Calu3 (cell line): ENCODE measurements at places on chromosomes 16 and 17. TPM values are rescaled to one million over a fixed set of nuclear protein-coding genes. Genes with fewer than 3 reads are reported as not detected.
A peak's percentile ranks its signal among the peaks of the same experiment; 100 is the strongest.

DNA sequence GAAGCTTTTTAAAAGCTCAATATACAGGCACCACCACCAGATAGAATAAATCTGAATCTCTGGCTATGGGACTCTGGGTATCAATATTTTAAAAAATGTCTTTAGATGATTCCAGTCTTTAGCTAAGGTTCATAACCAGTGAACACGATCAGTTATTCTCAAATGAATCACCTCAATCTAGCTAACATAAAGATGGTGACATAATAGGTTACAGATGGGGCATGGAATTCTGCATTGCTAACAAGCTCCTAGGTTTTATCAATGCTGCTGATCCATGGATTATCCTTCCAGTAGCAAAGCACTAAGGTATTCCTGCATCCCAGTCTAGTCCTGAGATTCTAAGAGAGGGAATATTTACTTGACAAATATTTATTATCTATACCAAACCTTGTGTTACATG is 415.5 kb upstream of the CDH11 start:
- H3K27me3 ChIP-seq, result no peaks in the 10 kb centered on the region
- H3K27ac ChIP-seq, result no peak overlapping the region
- DNase-seq, result no peak
- no peak overlapping the region for H3K4me3 ChIP-seq
- H3K36me3 ChIP-seq, result no peaks in the 10 kb centered on the region
- no peaks in the 10 kb centered on the region for H3K4me1 ChIP-seq

DNA sequence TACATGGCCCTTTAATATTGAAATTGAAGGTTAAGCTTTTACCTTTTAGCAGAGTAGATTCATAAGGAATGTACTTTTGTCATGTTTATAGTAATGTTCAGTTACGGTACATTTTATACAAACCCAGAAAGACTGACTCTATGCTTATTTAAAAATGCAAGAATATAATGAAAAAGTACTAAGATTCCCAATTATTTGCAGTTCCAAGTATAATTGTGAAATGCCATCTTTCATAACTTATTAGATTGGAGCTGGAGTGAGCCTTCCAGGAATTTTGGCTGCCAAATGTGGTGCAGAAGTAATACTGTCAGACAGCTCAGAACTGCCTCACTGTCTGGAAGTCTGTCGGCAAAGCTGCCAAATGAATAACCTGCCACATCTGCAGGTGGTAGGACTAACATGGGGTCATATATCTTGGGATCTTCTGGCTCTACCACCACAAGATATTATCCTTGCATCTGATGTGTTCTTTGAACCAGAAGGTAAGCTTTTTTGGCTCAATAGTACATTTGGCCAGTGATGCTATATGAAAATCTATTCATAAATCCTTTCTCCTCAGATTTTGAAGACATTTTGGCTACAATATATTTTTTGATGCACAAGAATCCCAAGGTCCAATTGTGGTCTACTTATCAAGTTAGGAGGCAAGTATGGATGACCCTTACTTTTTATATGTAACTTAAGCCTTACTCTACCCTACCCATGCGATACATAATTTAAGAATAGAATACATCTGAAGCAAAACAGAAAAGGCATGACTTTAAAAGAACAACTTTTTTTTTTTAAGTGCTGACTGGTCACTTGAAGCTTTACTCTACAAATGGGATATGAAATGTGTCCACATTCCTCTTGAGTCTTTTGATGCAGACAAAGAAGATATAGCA is 4.2 kb downstream of the SRSF2 start:
- peaks cover 91% of the 10 kb centered on the region for H3K36me3 ChIP-seq
- peak overlapping the region; percentile 93 for H3K4me3 ChIP-seq
- DNase-seq, result no peak

- peaks cover 11% of the 10 kb centered on the region for H3K4me1 ChIP-seq
- H3K27ac ChIP-seq, result no peak overlapping the region
- H3K27me3 ChIP-seq, result no peaks in the 10 kb centered on the region
- H3K4me3 ChIP-seq, result no peak overlapping the region
- no peak for DNase-seq
Observed at GRCh38 chr17:2704031-2704889, 7.3 kb downstream of the CLUH start.

GRCh38 chr17:67441052-67441895 is 64.2 kb downstream of the PITPNC1 start:
- no peak overlapping the region for H3K4me3 ChIP-seq
- DNase-seq, result no peak
- no peak overlapping the region for H3K27ac ChIP-seq
- no peaks in the 10 kb centered on the region for H3K36me3 ChIP-seq

GRCh38 chr16:1003391-1004347 is 22.1 kb downstream of the SOX8 start:
- H3K4me3 ChIP-seq, result no peak overlapping the region
- DNase-seq, result no peak
- no peak overlapping the region for H3K27ac ChIP-seq
- H3K36me3 ChIP-seq, result peaks cover 11% of the 10 kb centered on the region

GRCh38 chr16:89952551-89952950 is 4.0 kb downstream of the DEF8 start:
- H3K4me1 ChIP-seq, result peaks cover 8% of the 10 kb centered on the region
- no peaks in the 10 kb centered on the region for H3K27me3 ChIP-seq
- H3K27ac ChIP-seq, result no peak overlapping the region
- H3K36me3 ChIP-seq, result peaks cover 29% of the 10 kb centered on the region
- no peak for DNase-seq

GRCh38 chr16:54236773-54237172 is 49.8 kb downstream of the IRX3 start:
- DNase-seq, result no peak
- no peak overlapping the region for H3K4me3 ChIP-seq

DNA sequence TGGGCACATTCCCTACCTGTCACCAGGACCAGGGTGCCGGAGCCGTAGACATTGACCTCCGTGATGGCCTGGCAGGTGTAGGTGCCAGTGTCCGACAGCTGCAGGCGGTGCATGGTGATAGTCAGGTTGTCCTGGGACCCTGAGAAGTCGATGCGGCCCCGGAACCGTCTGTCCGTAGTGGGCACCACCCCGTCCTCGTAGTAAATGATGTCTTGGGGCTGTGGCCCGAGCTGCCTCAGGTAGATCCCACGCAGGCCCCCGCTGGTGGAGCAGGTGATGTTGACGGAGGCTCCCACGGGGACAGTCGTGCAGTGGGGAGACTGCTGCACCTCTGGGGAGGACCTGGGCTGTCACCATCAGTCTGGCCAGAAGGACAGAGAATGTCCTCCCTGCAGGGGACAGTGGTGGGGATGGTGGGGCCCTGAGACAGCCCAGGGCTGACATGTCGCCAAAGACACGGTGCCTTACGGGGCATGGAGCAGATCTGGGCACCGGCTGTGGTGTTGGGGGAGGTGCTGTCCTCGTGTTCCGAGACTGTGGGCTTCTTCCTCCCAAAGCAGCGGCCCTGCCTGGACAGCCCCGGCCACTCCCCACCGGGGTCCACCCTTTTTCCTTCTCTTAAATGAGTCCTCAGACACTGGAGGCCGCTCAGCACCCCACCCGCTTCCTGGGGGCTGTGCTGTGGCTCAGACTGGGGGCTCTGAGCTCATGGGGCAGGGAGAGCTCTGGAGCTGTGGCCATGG is 586 bp downstream of the CD7 start:
- no peak overlapping the region for H3K27ac ChIP-seq
- H3K4me3 ChIP-seq, result no peak overlapping the region
- peaks cover 7% of the 10 kb centered on the region for H3K36me3 ChIP-seq
- peaks cover 39% of the 10 kb centered on the region for H3K27me3 ChIP-seq
- peaks cover 14% of the 10 kb centered on the region for H3K4me1 ChIP-seq

DNA sequence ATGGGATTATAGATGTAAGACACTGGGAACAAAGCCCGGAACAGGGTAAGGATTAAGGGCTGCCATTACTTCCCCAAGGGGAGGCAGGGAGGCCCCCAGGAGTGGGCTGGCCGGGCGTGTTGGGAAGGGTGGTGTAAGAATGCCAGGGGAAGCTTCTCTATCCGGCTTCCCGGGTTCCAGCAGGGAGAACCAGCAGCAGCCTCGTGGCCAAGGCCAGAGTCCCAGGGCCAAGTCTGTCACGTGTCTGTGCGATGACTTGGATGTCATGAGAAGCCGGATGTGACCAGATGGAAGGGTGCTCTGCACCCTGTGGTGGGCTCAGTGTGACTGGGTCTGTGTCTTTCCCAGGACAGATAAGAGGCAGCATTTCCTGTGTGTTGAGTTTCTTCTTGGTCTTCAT is 52.1 kb downstream of the SCNN1B start:
- no peaks in the 10 kb centered on the region for H3K4me1 ChIP-seq
- H3K27ac ChIP-seq, result no peak overlapping the region
- no peaks in the 10 kb centered on the region for H3K36me3 ChIP-seq
- H3K4me3 ChIP-seq, result no peak overlapping the region
- DNase-seq, result no peak
- H3K27me3 ChIP-seq, result peaks cover 55% of the 10 kb centered on the region

DNA sequence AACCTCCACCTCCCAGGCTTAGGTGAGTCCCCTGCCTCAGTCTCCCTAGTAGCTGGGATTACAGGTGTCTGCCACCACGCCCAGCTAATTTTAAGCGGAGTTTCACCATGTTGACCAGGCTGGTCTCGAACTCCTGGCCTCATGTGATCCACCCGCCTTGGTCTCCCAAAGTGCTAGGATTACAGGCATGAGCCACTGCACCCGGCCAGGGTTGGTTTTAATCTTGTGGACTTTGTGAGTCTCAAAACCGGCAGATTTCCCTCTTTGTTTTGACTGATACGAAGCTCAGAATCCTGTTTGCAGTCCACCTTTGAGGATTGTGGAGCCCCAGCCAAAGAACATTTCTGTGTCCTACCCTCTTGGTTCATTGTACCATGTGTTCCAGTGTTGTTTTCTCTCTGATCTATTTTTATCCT is 16.4 kb upstream of the CPSF4L start:
- H3K27me3 ChIP-seq, result no peaks in the 10 kb centered on the region
- no peak overlapping the region for H3K27ac ChIP-seq
- no peak overlapping the region for H3K4me3 ChIP-seq
- H3K36me3 ChIP-seq, result peaks cover 14% of the 10 kb centered on the region
- H3K4me1 ChIP-seq, result no peaks in the 10 kb centered on the region

DNA sequence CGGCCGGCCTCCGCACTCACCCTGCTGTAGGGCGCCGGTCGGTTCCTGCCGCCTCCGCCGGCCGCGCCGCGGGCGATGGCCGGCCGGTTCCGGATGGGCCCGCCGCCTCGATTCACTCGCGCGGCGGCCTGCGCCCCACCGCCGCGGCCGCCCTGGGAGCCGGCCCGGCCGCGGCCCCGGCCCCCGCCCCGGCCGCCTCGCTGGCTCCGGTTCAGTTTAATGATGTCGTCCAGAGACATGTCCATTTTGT is 158 bp downstream of the ALYREF start:
- DNase-seq, result no peak
- H3K4me3 ChIP-seq, result peak overlapping the region; percentile 92
- no peaks in the 10 kb centered on the region for H3K4me1 ChIP-seq
- H3K27ac ChIP-seq, result peak overlapping the region; percentile 93
- H3K27me3 ChIP-seq, result no peaks in the 10 kb centered on the region

GRCh38 chr16:84631153-84631466 is 13.2 kb upstream of the COTL1 start:
- H3K4me3 ChIP-seq, result no peak overlapping the region
- H3K36me3 ChIP-seq, result no peaks in the 10 kb centered on the region
- H3K27me3 ChIP-seq, result no peaks in the 10 kb centered on the region
- no peak for DNase-seq
- H3K4me1 ChIP-seq, result no peaks in the 10 kb centered on the region

- no peak overlapping the region for H3K4me3 ChIP-seq
- no peak for DNase-seq
- H3K27me3 ChIP-seq, result peaks cover 8% of the 10 kb centered on the region
Observed at GRCh38 chr17:2571523-2572303, 21.7 kb upstream of the PAFAH1B1 start.

- no peak overlapping the region for H3K4me3 ChIP-seq
- H3K27ac ChIP-seq, result no peak overlapping the region
Observed at GRCh38 chr16:24349320-24349719, 93.2 kb downstream of the CACNG3 start.

GRCh38 chr16:59634951-59635350 is 900.8 kb upstream of the GOT2 start:
- no peak for DNase-seq
- H3K4me3 ChIP-seq, result no peak overlapping the region
- H3K4me1 ChIP-seq, result no peaks in the 10 kb centered on the region
- H3K36me3 ChIP-seq, result no peaks in the 10 kb centered on the region
- no peaks in the 10 kb centered on the region for H3K27me3 ChIP-seq

The IRX3 gene
- total RNA-seq, result 5.7 TPM in 2 replicates

The KIF18B gene
- total RNA-seq, result 72.8 and 84.6 TPM in 2 replicates

The CCDC200 gene
- not detected in 2 replicates for total RNA-seq

The KCNJ2 gene
- total RNA-seq, result not detected in 2 replicates

The FOXF1 gene
- not detected in 2 replicates for total RNA-seq

The DNAH17 gene
- 0.19 and 0.61 TPM in 2 replicates for total RNA-seq

The AIPL1 gene
- total RNA-seq, result not detected in 2 replicates

The NUBP2 gene
- 91.8 and 98.1 TPM in 2 replicates for total RNA-seq

The TBC1D3H gene
- total RNA-seq, result not detected in 2 replicates

The HSD17B2 gene
- 16.2 and 16.9 TPM in 2 replicates for total RNA-seq
